Activated gamma-delta T cell (primary cell): ENCODE measurements at places on chromosomes 1 and 21.

DNA sequence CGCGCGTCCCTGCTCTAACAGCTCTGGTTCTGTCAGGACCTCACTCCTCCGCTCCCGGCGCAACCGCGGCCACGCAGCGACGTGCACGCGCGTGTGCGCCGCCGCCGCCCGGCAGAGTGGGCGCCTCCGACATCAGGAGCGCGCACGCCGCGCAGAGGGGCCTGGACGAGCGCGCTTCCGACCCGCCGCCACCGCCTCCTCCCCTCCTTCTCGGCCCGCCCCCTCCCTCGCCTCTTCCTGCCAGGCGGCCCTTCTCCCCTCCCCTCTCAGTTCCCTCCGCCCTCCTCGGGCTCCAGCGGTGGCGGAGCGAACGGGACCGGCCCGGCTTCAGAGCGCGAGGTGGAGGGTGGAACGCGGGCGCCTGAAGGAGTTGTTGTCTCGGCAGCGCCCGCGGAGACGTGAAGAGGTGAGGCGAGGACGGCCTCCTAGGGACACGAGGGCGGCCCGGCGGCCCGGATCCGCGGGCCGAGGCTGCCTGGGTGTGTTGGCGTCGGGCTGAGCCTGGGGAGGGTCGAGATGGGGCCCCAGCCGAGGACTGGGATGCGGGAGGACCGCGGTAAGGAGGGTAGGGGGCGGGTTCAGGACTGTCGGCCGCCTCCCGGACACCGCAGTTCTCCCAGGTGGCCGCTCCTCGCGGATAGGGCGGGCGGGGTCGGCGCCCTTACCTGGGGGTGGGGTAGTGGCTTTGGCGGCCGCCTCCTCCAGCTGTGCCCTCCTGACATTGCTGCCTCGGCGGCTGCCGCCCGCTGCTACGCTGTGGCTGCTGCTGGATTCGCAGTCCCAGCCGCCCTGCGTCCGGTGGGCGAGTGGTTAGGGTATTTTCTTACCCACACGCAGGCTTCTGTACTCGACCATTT lies at the start of gene RABGAP1L:
Gene RABGAP1L (plus strand): TSS at position 269 of the 857 bp plus-strand sequence.
- DNase-seq: peak; percentile 87

- no peak for DNase-seq
Observed at GRCh38 chr1:2432441-2432844, 20.1 kb upstream of the PEX10 start.

DNA sequence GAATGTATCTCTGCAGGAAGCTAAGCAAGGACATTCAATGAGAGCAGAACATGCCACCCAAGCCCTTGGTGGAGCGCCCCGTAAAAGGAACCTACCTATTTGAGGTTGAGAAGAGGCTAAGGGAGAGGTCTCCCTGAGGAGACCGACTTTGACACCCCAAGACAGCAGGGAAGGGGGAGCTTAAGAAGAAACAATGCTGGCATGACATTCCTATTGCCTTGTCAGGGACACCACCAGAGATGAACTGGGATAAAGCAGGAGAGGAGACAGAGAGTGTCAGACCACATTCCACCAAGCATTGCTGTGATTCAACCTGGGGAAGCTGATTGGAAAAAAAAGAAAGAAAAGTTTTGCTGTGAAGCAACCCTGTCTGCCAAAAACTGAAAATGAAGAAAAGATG lies 13.3 kb upstream of the S100A2 start:
- no peak for DNase-seq

- DNase-seq: no peak
Observed at GRCh38 chr1:32071758-32072621, 749 bp upstream of the TMEM39B start.

GRCh38 chr1:154863315-154864174 lies 6.5 kb downstream of the KCNN3 start:
- DNase-seq: no peak

GRCh38 chr1:50774759-50775351 lies 185.2 kb downstream of the FAF1 start:
- DNase-seq: no peak

GRCh38 chr1:11486231-11487009 lies 7.5 kb downstream of the DISP3 start:
- DNase-seq: no peak

- no peak for DNase-seq
Observed at GRCh38 chr1:78141531-78142231, 95.9 kb downstream of the GIPC2 start.

- no peak for DNase-seq
Observed at GRCh38 chr1:202101184-202101583, 21.5 kb upstream of the GPR37L1 start.

GRCh38 chr1:63448731-63449246 lies 74.2 kb downstream of the ITGB3BP start:
- DNase-seq: no peak

GRCh38 chr1:234316937-234317336 lies 56.3 kb upstream of the COA6 start:
- no peak for DNase-seq

- no peak for DNase-seq
Observed at GRCh38 chr1:243663651-243664050, 186.4 kb downstream of the AKT3 start.
